KG1 (cell line): ENCODE measurements at places on chromosomes 16 and 17.

DNA sequence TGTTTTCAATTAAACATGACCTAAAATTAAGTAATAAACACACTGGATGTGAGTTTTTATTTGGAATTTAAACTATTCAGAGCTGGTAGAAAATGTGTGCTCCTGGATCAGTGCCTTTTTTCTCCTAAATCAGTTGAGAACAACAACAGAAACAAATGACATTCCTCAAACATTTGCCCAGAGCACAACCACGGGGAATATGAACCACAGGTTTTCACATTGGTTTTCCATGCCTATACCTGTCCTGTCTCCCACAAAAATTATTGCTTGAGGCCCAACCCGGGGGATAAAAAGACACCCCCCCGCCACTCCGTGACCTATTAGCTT, 6.8 kb downstream of the HSBP1 start:
- no peak for DNase-seq

DNA sequence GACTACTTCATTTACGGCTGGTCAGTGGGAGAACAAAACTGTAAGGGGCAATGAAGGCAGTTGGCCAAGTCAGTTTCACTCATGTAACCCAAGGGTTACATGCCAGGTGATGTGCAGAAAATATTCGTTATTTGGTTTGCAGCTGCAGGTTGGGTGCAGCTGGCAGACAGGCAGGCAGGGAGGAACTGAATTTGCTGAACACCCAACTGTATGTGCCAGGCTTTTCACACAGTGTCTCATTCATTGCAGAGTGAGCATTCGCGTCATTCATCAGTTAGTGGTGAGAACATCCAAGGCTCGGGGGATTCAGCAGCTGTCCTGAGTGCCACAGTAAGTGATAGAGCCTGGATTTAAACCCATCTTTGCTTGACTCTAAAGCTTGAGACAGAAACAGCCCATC, 59.7 kb downstream of the ABCC6 start:
- no peak for DNase-seq

- no peak for DNase-seq
These were observed 102.2 kb downstream of the CDK5R1 start for GRCh38 chr17:32588982-32589381.

DNA sequence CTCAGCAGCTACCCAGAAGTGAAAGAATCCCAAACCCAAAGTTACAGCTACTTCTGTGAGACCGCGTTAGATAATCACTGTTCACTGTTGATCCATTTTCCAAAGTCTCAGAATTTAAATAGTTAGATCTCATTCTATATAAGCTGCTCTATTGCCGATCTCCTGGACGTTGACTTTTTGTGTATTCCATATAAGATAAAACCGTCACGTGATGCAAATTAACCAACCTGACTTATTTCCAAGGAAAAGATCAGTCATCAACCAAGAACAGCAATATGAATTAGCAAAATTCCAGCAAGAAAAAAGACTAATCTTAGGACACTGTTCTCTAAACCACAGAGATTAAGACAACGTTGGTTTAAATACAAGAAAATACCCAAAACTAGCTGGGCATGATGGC, 8.3 kb downstream of the ACOX1 start:
- no peak for DNase-seq

DNA sequence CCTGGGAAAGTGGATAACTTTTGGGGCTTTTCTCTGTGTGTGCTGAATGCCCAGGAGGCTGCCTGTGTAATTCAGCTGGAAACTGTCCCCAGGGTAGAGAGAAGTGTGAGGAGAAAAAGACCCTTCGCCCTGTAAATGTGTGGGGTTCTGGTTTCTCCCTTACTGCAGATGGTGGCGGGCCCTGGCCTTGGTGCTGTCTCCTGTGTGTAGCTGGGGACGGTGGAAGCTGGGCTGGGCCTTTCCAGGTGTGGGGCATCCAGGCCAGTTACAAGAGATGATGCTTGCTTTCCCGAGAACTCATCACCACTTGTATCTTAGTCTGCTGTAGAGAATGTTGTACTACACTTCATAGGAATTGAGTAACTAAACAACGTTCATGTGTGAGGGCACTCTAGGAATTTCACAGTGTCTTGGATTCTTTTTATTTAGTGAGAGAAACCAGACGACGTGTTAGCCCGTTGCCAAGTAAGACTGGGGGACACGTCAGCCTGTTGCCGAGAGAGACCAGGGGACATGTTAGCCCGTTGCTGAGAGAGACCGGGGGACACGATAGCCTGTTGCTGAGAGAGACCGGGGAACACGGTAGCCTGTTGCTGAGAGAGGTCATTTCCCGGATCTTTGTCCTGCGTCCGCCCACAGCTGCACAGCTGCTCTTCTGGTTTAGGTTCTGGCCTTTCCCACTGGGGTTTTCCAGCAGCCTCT, 43.1 kb downstream of the TBCD start:
- no peak for DNase-seq
